ENCODE measurements at places on chromosomes 6 and 20. TPM values are rescaled to one million over a fixed set of nuclear protein-coding genes. Genes with fewer than 3 reads are reported as not detected.

GRCh38 chr6:142960098-142960497 is 15.1 kb upstream of the HIVEP2 start:
- no peaks in the 10 kb centered on the region for H3K4me1 ChIP-seq
- no peaks in the 10 kb centered on the region for H3K27me3 ChIP-seq
- no peak overlapping the region for H3K27ac ChIP-seq
- no peaks in the 10 kb centered on the region for H3K36me3 ChIP-seq
- DNase-seq = no peak

- H3K36me3 ChIP-seq = no peaks in the 10 kb centered on the region
- no peak overlapping the region for H3K27ac ChIP-seq
- H3K27me3 ChIP-seq = no peaks in the 10 kb centered on the region
- H3K4me3 ChIP-seq = no peak overlapping the region
Measured at GRCh38 chr6:107655245-107655644, 165.3 kb downstream of the SOBP start.

- no peaks in the 10 kb centered on the region for H3K36me3 ChIP-seq
- H3K27ac ChIP-seq = no peak overlapping the region
- no peak overlapping the region for H3K4me3 ChIP-seq
- no peaks in the 10 kb centered on the region for H3K27me3 ChIP-seq
- DNase-seq = no peak
Measured at GRCh38 chr6:14287707-14288106, 170.1 kb downstream of the CD83 start.

DNA sequence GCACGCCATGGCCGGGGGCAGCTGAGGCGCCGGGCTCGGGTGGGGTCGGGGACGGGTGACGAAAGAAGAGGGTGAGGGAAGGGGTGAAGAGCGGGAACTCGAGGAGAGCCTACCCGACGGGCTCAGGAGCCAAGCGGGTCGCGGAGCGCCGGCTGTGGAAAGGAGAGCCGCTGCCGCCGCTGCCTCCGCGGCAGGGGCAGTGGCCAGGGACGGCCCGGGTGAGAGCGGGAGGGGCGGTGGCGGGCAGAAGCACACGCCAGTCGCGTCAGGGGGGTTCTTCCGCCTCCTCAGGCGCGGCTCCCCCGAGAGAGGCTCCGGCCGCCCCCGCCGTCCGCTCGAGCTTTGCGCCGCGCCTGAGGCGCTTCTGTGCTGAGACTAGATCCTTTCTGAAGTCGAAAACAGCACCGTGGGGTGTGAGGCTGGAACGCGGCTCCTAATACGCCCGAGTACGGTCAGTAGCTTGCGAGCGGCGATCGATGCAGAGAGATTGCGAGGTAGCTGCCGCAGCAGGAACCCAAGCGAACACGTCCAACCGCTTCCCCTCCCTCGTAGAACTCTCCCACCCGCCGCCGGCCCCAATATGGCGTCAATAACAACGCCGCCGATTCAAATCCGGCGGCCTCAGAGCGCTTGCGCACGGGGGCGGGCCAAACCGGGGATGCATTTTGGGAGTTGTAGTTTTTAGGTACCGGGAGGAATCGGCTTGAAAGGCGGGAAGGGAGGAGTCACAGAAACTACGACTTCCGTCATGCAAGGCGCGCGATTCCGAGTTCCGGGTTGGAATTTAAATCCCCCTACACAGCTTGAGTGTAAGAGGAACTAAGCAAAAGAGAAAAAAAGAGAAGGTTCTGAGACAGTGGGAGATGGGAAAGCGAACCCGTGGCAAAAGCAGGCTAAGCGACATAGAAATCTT is at the start of gene AKIRIN2:
AKIRIN2 (minus strand) TSS at position 558 of the 913 bp plus-strand sequence; CDS start at position 9, 549 bp downstream.
- peaks cover 11% of the 10 kb centered on the region for H3K4me1 ChIP-seq
- peak; percentile 93 for DNase-seq
- no peaks in the 10 kb centered on the region for H3K36me3 ChIP-seq
- peak within 1 kb of the TSS; percentile 91 for H3K27ac ChIP-seq

DNA sequence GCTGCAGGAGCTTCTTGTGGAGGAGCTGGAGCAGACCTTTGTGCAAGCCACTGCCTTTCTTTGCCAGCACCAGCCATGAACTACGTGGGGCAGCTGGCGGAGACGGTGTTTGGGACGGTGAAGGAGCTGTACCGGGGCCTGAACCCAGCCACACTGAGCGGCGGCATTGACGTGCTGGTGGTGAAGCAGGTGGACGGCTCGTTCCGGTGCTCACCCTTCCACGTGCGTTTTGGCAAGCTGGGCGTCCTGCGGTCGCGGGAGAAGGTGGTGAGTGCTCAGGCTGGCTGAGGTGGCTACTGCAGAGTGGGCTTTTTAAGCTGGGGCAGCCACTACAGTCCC is 5.1 kb downstream of the LPIN3 start:
- peak; percentile 12 for DNase-seq
- no peak overlapping the region for H3K4me3 ChIP-seq

The DCDC2 gene
- not detected for polyA plus RNA-seq
